ENCODE measurements at places on chromosomes 3 and 15.

DNA sequence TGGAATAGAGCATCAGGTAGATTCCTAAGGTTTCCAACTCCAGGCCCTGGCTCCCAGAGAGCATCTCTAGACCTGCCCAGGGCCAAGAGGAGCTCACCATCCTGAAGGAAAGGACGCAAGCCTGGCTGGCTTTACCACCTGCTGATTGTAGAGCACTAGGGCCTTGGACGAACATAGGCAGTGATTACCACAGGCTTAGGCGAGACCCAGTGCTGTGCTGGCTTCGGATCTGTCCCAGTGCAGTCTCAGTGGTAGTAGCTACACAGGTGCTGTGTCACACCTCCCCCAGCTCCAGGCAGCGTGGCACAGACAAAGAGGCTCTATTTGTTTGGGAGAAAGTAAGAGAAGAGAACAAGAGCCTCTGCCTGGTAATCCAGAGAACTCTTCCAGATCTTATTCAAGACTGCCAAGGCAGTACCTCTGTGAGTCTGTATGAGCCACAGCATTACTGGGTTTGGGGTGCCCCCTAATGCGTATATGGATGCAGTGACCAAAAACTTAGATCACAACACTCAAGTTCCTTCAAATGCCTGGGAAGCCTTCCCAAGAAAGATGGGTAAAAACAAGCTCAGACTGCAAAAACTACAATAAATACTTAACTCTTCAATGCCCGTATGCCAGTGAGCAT is 25.4 kb downstream of the ISG20 start:
- peak; percentile 55 for DNase-seq

DNA sequence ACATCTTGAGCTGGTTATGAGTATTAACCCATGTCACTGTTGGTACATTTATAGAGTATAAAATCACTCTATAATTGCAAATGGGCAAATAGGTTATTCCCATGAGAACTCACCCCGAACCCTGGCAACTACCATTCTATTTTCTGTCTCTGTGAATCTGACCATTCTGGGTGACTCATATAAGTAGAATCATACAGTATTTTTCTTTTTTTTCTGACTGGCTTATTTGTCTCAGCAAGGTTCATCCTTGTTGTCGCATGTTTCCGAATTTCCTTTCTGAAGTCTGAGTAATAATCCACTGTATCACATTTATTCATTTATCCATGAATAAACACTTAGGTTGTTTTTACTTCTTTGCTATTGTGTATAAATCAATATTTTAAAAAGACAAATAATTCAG is 59.9 kb upstream of the CHRM5 start:
- no peak for DNase-seq

- no peak for DNase-seq
Measured at GRCh38 chr15:41506796-41507341, 6.8 kb downstream of the LTK start.

DNA sequence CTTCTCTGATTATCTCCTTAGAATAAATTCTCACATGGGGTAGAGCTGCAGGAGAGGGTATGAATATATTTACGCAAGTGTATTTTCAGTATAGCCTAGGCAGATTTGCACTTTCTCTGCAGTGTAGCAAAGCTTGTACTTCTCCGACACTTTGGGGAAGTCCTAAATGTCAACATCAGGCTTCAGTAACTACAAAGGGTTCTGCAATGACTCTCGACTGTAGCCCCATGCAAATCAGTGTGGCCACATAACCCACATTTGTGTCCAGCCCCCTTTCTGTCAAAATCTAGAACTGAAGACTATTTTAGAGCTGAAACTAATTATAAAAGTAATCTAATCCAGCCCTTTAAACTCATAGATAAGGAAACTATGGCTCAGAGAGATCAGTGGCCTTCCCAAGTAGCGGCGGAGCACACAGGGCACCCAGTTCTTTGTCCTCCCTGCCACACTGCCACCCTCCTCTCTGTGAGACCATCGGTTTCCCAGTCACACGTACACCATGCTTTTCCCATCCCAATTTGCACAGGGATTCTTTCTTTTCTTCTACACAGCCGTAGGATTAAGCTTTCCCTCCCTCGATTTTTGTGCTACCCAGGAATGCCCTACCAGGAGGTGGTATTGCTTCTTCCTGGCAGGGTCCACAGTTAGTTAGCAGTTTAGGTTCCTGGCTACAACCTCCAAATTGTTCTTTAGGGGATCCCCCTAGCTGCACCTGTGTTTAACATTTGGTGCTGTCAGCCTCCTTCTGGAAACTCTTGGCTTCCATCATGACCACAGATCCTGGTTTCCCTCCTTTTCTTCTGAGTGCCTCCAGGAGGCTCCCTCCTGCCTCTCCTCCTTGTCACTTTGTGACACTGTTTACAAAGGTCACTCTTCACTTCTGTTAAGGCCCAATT is 22.9 kb downstream of the MRAS start:
- DNase-seq = no peak

DNA sequence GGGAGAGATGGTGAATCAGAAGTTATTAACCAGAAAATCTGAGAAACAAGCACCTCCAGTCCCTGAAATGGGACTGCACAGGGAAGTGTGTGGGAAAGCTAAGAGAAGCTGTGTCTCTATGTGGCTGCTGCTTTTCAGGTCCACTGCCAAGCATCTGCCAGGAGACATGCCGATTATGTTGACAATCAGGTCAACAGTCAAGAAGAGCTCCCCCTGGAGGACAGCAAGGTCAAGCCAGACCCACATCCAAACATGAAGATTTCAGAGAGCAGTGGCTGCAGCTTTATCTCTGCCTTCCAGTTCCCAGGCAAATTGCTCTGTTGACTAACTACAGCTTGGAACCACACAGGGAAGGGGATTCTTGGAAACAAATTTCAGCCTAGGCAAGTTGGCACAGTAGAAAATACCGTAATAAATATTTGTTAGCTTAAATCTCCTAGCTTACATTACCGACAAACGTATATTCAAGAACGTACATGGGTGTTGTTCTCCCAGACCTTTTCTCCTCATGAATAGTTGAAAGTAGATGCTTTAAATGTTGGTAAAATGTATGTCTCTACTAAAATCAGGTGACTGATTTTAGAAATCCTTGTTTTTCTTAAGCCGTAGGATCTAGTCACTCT is 394.5 kb upstream of the RARB start:
- peak; percentile 52 for DNase-seq

DNA sequence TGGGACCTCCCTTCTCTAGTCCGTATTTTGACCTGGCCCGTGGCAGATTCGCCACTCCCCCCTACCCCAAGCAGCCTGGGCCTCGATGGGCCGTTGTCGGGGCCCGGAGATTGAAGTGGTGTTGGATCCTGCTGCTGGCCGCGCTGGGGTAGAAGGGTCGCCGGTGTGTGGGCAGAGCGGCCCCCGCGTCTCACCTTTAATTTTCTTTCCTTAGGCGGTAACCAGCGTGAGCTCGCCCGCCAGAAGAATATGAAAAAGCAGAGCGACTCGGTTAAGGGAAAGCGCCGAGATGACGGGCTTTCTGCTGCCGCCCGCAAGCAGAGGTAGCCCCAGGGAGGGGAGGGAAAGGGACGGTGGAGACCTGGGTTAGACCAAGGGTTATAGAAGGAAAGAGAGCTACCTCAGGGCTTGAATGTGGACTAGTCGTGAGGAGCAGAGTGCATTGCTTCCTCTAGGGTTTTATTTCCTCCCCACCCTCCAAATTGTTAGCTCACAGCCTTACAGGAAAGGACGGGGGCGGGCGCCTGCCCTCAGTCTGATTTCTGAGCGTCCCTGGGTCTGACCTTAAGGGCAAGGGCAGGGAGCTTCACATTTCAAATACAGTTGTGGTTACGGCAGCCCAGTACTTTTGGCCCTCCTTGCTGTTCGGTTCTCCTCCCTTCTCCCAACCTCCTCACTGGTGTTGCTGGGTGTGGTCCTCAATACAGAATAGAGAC is 799 bp downstream of the SERF2 start:
- DNase-seq = no peak

- no peak for DNase-seq
Measured at GRCh38 chr3:45131201-45131600, 15.0 kb downstream of the CDCP1 start.

DNA sequence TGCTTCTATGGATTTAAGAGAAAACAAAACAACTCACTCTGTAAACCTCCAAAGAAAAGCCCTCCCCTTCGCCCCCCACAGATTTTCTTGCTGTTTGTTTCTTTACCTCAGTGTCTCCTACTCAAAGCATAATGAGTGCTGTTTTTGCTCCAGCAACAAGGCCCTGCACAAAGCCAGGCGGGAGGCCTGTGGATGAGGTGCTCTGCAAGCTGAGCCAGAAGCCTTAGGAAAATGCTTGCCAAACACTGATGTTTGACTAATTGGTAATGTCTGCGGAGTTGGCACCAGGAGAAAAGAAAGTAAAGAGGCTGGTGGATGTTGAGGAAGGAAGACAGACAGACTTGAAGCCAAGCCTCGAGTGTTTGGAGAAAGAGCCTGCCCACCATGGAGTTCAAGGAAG is 99.7 kb downstream of the RARB start:
- DNase-seq = no peak

GRCh38 chr3:56970461-56970879 is 90.0 kb upstream of the SPATA12 start:
- DNase-seq = peak; percentile 60

GRCh38 chr3:122918576-122919290 is 108.8 kb downstream of the SEMA5B start:
- peak; percentile 64 for DNase-seq

DNA sequence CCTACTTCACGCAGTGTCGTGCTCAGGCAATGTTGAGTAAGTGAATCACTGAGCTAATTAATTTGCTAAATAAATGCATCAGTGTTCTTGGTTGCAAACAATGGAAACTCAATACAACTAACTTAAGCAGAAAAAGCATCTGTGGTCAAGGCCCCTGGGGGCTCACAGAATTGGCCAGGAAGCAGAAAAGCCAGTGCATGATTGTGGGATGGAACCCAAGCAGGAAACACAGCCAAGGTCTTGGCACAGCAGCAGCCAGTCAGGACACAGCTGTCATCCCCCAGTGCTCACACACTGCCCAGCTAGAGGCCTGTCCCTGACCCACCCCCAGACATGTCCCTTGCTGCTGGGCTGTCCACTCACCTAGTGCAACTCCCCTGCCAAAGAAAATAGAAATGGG is 85.9 kb downstream of the AQP9 start:
- peak; percentile 45 for DNase-seq

- no peak for DNase-seq
Measured at GRCh38 chr3:42804831-42805132, 492 bp upstream of the HIGD1A start.

DNA sequence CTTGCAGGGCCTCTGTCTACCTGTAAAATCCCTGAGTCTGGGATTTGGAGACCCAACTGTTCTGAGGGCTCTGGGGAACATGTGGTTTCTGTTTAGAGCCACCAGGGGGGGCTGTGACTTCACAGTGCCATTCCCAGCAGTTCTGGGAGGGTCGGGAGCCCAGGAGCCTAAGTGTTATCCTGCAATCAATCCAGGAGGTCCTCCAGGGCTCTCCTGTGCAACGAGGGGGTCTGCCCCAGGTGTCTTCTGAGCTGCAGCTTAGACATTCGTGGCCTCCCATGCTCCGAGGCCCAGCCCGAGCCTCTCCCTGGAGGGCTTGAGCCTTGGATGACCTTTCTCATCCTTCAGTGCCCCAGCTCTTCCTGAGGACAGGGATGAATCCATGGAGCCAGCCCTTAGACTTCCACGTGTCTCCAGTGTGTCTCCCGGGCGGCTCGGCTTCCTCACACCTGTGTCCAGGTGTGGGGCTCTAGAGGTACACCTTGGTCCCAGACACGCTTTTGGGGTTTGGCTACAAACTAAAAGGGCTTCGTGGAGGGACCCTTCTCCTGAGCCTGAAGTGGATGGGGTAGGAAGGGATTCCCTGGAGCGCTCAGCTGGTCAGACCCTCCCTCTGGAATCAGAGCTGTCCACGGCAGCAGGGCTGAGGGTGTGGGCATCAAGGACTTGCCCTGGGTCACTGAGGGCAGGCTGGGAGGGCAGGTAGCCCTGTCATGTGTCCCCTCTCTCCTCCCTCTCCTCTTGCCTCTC is 20.3 kb upstream of the ABTB1 start:
- DNase-seq = peak; percentile 42

DNA sequence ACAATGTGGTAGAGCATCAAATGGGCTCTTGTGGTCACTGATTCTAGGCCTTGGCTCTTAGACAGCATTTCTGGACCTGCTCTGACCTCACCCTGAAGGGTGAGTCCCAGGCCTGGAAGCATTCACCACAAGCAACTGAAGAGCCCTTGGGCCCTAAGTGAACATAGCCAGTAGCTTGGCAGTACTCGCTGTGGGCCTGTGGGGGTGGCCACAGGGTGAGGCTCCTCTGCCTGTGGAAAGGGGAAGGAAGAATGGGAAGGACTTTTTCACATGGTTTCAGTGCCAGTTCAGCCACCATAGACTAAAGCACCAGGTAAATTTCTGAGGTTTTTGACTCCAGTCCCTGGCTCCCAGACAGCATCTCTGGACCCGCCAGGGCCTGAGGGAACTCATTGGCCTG is 5.1 kb upstream of the ZSCAN2 start:
- DNase-seq = no peak

DNA sequence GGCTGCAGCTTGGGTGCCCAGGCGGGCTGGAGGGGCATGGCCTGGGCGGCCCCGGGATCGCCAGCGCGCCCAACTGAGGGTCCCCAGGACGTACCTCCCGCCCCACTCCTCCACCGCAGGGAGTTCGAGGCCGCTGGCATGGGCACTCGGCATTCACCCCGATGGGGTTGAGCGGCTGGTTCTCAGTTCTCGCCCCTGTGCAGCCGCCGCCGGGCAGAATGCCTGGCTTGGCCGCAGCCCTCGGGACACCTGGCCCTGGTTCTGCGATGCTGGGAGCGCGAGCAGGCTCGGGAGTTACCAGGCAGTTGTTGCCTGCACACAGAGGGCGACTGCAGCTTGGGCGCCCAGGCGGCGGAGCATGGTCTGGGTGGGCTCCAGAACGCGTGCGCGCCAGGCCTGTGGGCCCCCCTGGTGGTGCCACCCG is 121.4 kb downstream of the LMLN start:
- DNase-seq = no peak

GRCh38 chr3:52532517-52532837 is 1.2 kb downstream of the NT5DC2 start:
- no peak for DNase-seq

DNA sequence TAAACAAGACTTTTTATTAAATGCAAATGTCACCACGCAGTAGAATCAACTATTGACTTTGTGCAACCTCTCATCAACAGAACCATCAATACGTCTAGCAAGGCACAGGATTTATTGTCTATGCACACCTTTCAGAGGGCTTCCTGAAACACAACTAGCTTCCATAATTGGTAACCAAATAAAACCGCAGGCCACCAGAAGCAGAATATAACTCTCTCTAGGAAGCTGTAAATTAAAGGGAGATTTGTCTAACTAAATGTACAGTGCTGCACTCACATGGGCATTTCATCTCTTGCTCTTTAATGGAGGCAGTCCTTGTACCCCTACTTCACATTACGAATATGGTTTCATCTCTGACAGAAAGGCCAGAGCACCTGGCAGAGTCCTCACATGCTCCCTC is 93.0 kb downstream of the FHIT start:
- DNase-seq = no peak

DNA sequence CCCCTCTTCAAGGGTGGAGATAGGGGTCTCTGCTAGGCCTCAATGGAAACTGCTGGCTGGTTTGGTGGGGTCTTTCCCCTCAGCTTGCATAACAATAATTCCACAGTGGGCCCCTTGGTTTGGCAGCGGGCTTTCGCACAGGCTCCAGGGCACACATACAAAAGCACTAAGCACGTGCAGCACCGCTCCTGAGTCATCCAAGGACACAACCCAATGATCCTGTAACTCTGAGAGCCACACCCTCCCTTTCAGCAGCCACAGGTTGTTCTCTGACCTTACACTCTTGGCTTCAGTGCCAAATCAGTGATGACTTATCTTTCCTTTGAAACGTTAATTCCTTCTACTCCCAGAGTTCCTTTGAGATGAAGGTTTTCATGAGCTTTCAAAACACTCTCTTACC is 41.7 kb downstream of the DAPK2 start:
- peak; percentile 83 for DNase-seq

Measured in thyroid gland (tissue), 4 donors.